ENCODE measurements at places on chromosomes 11 and 22.

DNA sequence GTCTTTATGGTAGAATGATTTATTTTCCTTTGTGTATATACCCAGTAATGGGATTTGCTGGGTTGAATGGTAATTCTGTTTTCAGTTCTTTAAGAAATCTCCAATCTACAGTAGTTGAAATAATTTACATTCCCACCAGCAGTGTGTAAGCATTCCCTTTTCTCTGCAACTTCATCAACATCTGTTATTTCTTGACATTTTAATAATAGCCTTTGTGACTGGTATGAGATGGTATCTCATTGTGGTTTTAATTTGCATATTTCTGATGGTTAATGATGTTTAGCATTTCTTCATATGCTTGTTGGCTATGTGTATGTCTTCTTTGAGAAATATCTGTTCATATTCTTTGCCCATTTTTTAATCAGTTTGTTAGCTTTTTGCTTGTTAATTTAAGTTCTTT, 901.2 kb downstream of the METTL15 start:
- no peak for DNase-seq

- DNase-seq: no peak
Observed at GRCh38 chr11:8178297-8178696, 9.5 kb upstream of the RIC3 start.

DNA sequence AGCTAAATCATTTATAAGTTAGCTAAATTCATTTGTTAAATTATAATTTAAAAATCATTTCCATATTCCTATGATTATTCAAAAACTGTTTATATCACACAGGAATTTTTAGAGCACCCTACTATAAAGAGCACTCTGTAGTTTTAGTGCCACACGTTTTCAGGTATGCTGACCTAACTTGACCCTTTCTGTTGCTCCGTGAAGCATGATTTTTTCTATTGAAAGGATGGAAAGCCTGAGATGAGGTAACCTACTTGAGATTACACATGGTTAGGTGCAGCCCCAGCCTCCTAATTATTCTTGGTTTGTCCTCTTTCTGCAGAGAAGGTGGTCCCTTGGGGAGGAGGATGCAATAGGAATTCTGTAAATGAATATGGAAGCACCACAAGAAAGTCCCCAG, 72.6 kb downstream of the PPFIBP2 start:
- no peak for DNase-seq

GRCh38 chr11:126153972-126154371, 57.5 kb downstream of the RPUSD4 start:
- DNase-seq: no peak

DNA sequence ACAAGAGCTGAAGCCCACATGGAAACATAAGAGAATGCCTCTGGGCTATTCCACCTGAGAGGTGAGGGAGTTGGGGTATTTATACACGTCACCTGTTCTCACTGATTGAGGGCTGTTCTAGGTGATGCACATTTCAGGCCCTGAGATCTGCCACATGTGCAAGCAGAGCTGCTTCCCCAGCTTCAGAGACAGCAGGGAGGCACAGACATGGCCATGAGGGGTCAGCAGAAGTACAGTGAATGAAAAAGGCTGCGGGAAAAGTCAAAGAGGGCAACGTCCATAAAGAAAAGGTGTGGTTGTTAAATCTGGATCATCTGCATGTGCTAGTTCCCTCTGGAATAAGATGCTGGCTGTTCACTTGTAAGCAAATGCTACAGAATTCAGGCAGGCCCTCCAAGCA, 75.4 kb downstream of the GAB4 start:
- no peak for DNase-seq

GRCh38 chr11:29008481-29008880, 900.3 kb downstream of the METTL15 start:
- no peak for DNase-seq

DNA sequence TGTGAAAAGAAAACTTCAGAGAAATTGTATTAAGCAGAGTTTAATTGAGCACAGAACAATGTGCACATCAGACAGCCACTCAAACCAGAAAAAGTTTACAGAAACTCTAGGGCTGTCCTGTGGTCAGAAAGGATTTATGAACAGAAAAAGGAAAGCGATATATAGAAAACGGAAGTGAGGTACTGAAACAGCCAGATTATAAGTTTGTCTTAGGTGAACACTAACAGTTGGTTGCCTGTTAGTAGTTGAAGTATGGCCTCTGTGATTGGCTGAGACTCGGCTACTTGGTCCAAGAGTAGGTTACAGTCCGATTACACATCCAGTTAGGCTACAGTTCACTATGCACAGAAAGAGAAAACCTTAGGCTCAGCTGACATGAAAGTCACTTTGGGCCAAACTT, 1232.5 kb upstream of the RAG2 start:
- no peak for DNase-seq

DNA sequence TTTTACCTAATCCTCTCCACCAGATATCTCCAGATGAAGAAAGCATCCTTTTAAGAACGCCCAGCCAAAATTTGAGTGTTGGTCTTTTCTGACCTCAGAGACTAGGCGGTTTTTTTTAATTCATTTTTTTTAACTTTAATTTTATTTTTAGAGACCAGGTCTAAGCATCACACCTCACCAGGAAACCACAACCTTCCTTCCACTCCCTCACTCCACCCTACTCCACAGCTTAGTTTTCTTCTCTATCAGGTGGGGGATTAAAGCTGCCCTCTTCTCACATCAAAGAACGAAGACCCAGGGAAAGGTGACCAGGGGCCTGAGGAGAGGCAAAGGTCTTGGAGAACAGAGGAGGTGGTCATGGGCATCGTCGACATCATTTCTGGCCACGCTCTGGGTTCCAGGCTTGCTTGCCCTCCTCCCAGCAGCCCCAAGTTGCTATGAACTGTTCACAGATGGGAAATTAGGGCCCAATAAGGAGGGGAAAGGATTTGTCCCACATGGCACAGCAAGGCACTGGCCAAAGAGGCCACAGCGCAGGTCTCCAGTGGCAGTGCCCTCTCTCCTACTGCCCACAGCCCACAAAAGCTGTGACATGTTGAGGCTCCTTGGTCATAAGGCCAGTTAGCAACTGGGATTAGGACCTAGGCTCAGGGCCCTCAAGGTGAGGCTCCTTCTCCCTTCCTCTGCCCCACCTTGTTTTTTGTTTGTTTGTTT, 1.4 kb upstream of the PEX16 start:
- no peak for DNase-seq

DNA sequence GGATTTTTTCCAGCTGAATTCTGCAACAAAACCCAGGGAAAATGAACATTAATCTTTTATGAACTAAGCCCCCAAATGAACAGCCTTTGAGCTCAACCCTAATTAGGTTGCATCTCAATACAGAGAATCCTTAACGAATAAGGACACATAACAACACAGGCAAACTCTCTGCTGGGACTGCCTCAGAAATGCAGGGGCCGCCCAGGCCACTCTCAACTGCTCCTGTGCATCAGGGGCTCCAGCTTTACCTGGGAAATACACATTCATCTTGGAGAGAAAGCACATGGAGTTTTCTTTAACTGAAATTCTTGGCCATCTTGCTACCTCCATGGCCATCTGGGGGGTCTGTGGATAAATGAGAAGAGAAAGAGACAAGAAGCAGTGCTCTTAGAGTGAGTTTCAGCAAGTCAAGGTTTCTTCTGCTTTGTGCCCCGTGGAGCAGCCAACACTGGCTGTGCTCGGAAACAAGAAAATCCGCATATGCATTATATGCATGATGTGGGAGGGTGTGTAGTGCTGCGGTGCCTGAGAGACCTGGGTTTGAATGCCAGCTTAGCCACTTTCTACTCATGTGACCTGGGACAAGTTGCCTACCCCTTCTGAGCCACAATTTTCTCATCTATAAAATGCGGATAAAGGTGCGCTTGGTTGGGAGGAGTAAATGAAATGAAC, 81.9 kb upstream of the RCN1 start:
- no peak for DNase-seq
